Activated CD8-positive, alpha-beta memory T cell treated with anti-CD3 and anti-CD28 coated beads, Interleukin-2, amount 50 U/mL, for 48 hours (primary cell): ENCODE measurements at places on chromosomes 6 and 20.

- DNase-seq, result peak; percentile 66
Measured at GRCh38 chr6:26501482-26501986, 1.4 kb downstream of the BTN1A1 start.

DNA sequence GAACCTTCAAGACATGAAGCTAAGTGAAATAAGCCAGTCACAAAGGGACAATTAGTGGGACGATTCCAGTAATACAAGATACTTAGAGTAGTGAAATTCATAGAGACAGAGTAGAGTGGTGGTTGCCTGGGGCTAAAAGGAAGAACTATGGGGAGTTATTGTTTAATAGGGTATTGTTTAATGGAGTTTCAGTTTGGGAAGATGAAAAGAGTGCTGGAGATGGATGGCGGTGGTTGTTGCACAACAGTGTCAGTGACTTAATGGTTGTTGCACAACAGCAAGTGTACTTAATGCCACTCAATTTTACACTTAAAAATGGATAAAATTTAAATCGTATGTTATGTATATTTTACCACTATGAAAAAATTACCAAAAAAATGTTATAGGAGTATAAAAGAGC lies 209.7 kb upstream of the TENT5A start:
- DNase-seq, result no peak

- no peak for DNase-seq
Measured at GRCh38 chr20:39800548-39800947, 838.4 kb downstream of the DHX35 start.

DNA sequence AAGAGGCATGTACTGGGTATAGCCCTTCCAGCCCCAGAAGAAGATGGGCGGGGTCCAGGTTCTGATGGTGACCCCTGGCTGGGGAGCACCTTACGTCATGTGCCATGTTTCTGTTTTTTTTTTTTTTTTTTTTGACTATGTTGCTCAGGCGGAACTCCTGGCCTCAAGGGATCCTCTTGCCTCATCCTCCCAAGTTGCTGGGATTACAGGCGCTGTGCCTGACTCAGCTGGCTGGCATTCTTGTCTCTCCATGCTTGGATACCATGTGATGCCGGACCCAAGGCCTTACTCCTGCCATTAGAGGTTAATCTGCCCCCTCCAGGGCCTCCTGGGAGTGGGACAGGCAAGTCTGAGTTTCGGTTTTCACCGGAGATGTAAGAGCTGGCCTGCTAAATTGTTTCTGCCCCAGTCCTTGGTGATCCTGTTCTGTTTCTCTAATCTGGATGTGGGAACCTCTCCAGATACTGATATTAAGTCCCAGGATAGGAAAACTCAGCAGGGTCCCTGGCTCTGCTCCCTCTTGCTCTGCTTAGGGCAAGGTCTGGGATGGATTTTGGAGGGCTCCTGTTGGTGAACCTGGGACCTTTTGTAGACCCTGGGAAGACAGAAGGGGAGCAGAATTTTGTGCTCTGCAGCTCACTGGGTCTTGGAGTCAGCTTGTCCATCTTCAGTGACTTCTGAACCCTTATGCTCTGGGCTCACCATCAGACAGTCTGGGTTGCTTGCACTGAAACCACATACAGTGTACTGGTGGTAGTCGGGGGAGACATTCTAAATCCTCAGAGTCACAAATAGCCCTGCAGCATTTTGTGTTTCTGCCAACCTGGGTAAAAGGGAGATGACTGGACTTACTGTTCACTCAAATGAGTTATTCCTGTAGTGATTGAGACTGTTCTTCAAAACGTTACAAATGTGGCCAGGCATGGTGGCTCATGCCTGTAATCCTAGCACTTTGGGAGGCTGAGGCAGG lies 45.1 kb downstream of the PTK7 start:
- DNase-seq, result no peak

DNA sequence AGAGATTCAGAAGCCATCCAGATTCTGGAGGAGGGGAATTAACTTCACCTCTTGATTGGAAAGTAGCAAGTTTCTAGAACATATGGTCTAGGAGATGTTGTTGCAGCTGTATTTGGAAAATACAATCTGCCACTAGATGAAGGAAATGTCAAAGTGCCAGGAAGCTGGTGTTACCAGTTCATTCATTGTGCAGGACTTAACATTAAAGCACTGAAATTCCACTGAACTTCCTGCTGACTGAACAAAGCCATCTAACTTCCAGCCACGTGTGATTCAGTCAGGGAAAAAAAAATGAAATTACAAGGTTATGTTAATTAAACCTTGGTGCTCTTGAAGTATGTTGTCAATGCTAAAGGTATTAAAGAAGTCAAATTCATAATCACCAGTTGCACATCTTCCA lies 321.5 kb upstream of the SASH1 start:
- no peak for DNase-seq

DNA sequence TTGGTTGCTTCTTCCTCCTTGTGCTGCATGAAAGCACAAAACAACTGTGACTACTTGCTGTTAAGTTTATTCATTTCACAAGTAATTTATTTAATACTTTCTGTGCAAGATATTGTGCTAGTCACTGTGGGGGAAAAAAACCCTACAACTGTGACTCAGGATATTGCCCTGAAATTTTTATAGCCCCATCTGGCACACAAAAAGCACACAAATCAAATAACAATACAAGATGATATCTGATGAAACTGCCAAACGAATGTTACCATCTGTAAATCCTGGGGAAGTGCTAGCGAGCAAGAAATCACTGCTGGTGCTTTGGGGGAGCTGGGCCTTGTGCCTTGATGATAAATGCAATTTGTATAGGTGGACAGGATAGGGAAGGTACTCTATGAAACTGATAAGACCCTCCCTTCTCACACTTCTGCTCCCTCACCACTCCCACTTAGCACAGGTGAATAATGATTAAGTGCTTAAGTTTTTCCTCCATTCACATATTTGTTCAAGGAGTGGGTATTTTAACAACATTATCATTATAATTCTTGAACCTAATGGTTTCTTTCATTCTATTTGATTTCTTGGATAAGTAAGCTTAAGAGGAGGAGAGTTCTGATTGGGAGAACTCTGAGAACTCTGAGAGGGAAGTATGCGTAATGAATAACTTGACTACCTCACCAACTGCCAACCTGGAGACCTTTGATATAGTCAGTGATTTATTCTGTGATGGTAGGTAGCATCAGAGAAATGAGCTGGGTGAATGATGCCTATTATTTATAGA lies 115.3 kb downstream of the RTN4IP1 start:
- no peak for DNase-seq

GRCh38 chr6:55495277-55495676 lies 83.7 kb downstream of the HMGCLL1 start:
- DNase-seq, result no peak

- no peak for DNase-seq
Measured at GRCh38 chr20:45128099-45128498, 3.8 kb upstream of the WFDC12 start.

DNA sequence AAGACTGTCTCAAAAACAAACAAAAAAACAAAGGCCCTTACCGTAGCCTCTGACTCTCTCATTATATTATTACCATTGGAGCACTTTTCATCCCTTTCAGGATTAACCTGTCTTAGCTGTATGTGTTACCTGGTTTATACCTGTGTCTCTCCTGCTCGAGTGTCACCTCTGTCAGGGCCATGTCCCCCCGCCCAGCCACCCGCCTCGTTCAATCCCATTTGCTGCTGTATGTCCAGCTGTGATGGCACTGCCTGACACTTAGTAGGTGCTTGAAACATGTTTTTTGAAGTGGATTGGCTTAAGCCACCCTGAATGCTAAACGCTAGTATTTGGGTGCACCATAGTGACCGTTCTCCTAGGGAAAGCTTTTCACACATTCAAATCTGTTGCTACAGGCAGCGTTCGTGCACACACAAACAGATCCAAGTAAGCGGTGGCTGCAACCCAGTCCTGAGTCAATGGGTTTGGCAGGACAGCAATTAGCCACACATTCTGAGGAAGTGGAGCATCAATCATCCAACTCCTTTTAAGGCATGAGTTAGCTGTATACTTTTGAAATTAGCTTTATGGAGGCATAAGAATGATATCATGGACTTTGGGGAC lies 98.9 kb upstream of the ZNF217 start:
- DNase-seq, result no peak

DNA sequence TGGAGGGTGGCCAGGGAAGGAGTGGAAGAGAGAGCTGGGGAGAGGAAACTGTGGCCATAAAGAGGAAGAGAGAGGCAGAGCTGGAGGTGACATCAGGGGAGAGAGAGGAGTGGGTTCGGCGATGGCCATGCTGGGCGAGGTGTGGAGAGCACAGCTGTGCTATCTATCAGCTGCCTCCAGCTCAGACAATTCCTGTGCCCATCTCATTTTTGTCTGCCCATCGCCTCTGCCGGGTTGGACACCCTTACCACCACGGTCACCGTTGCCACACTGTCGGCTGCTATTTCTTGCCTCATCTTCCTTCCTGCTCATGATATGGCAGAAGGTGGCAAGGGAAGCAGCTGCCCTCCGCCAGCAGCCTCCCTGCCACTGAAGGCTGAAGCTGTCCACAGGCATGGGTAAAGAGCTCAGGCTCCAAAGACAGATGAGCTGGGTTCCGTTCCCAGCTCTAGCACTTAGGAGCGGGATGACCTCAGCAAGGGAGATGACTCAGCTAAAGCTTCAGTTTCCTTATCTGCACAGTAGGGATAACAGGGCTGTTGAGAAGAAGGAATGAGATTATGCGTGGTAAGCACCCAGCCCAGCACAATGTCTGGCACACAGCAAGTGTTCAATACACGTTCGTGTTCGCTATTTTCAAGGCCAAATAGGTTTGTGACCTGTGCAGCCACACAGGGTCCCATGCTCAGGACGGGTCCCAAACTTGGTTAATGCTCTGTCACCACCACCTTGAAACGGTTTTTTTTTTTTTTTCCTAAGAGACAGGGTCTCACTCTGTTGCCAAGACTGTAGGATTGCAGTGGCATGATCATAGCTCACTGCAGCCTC lies 21.9 kb upstream of the TAF8 start:
- DNase-seq, result no peak

- DNase-seq, result no peak
Measured at GRCh38 chr6:130679684-130680083, 147.5 kb upstream of the SMLR1 start.

DNA sequence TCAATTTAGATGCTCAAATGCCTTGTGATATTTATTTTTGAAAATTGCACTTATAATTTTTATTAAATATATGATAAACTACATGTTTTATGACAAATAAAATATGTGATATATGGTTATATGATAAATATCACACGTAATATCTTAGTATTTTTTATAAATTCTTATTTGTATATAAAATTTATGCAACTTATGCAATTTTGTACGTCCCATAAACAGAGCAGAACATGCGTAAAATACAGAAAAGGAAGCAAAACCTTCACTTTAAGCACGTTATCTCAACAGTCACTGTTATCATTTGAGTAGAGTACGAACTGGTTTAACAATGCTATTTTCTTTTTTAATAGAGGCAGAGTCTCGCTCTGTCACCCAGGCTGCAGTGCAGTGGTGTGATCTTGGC lies 15.7 kb upstream of the ADRM1 start:
- DNase-seq, result no peak

- DNase-seq, result no peak
Measured at GRCh38 chr20:37418591-37419109, 72.7 kb downstream of the SRC start.

- DNase-seq, result no peak
Measured at GRCh38 chr6:69974193-69974592, 107.8 kb downstream of the COL19A1 start.

GRCh38 chr6:144161975-144162374 lies 11.7 kb downstream of the STX11 start:
- no peak for DNase-seq

- DNase-seq, result no peak
Measured at GRCh38 chr6:150788089-150788488, 77.4 kb upstream of the MTHFD1L start.

DNA sequence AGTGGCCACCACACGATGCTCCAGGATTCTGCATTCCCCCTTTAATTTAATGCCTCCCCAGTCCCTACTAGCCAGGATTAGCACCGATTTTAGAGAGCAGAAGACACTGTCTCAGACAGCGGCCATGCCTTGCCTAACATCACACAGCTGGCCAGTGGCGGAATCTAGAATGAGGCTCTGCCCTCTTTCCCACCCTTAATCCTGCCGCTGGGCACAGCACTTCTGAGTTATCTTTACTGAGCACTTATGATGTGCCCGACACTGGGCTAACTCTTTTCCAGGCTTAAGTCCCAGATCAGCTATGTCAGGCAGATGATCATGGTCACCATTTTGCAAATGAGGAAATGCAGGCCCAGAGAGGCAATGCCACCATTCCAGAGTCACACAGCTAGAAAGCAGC lies 5.6 kb upstream of the BPIFA2 start:
- peak; percentile 8 for DNase-seq

DNA sequence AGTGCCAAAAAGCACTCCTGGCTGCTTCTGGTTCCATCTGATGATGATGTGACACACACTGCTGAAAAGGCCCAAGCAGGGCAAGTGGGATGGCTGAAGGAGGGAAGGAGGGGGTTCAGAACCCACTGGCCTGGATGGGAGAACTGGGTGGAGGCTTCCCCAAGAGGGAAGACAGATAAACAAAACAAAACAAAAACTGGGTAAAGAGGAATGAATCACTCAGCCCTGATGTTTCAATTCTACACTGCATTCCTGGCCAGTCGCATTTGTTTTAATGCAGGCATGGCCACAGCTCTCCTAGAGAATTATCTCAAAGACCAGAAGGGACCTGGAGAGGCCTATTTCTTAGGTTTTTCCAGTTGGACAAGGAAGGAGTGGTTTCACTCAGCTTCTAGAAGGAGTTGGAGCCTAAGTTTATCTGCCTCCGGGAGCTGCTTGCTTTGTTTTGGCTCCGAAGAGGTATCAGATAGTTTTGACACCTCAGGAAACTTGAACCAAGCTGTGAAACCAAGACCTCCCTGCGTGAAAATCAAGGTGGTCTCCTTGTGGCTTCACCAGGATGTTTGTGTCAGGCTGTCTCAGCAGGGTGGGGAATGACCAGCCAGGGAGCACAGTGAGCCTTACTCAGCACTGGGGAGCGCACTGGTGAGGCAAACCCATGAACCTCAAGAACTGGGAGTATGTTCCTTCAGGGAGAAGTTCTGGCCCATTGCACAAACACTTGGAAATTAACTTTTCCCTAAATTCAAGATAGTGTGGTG lies 16.1 kb downstream of the TTPAL start:
- no peak for DNase-seq

- DNase-seq, result no peak
Measured at GRCh38 chr6:147077251-147077650, 127.0 kb upstream of the STXBP5 start.

GRCh38 chr6:56909115-56909907 lies 45.6 kb upstream of the BEND6 start:
- no peak for DNase-seq

- no peak for DNase-seq
Measured at GRCh38 chr20:36469973-36470372, 71.3 kb upstream of the MYL9 start.

DNA sequence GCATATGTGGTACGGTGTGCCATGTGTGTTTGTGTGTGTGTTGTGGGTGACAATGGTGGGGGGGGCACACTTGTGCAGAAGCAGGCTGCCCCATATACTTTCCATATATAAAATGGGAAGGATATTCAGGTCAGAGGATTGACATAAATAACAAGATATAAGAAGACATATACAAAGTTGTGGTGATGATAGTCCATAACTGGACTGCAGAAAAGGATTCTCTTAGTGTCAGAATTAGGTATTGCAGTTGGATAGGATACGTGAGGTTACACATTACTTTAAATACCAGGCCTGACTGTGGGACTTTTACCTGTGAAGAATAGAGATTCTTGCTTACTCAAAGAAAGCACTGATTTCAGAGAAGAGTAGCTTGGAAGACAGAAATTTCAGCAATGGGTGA lies 1260.3 kb downstream of the EPHA7 start:
- DNase-seq, result no peak
